H4 (cell line): ENCODE measurements at places on chromosomes 6 and 20. TPM values are rescaled to one million over a fixed set of nuclear protein-coding genes. Genes with fewer than 3 reads are reported as not detected.

Gene ID1
- total RNA-seq, result 410 and 489 TPM in 2 replicates

Gene OR2B6
- not detected in 2 replicates for total RNA-seq

Gene PDE7B
- 1.7 and 2.3 TPM in 2 replicates for total RNA-seq

- no peak for DNase-seq
These were observed 15.9 kb downstream of the TOP1 start for GRCh38 chr20:41044409-41045062.

DNA sequence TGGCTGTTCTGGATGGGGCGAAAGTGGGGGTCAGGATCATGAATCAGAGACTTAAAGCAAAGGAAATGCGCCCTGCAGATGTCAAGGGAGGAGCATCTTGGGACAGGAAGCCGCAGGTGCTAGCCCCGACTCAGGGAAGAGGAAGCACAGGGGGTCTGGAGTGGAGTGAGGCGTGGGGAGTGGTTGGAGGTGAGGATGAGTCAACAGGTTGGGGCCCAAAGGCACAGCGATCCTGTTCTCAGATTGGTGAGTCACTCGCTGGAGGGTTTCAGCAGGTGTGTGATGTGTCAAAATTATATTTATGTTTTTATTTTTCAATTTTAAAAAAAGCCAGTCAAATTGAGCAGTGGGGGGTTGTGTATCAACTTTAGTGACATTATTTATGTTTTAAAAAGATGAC lies 19.0 kb downstream of the PACSIN1 start:
- no peak for DNase-seq
